ENCODE measurements at places on chromosomes 12 and 14. TPM values are rescaled to one million over a fixed set of nuclear protein-coding genes. Genes with fewer than 3 reads are reported as not detected.

DNA sequence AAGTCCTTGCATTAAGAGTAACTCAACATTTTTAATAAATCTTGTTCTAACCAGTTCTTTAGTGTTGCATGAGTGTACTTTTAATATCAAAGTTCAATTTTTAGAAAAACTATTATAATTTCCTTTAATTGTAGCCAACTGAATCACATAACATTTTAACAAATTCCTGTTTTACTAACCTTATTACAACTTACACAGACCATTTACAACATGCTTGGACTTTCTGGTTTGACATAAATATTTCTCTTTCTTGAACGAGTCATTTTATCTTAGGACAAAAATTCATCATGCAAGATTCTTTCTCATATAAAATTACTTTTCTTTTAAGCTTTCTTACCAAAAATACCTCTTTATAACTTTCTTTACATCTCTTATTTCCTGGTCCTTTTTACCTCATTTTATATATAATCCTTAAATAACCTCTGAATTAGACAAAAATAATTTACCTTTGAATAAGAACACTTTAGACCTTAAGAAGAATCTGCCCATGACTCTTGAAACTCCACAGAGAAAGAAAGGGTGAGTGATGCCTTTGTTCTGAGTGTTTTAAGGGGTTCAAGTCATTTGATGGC is 3.9 kb downstream of the SLCO1A2 start:
- DNase-seq = no peak

GRCh38 chr14:68367536-68367935 is 425.3 kb downstream of the ZFP36L1 start:
- DNase-seq = no peak

DNA sequence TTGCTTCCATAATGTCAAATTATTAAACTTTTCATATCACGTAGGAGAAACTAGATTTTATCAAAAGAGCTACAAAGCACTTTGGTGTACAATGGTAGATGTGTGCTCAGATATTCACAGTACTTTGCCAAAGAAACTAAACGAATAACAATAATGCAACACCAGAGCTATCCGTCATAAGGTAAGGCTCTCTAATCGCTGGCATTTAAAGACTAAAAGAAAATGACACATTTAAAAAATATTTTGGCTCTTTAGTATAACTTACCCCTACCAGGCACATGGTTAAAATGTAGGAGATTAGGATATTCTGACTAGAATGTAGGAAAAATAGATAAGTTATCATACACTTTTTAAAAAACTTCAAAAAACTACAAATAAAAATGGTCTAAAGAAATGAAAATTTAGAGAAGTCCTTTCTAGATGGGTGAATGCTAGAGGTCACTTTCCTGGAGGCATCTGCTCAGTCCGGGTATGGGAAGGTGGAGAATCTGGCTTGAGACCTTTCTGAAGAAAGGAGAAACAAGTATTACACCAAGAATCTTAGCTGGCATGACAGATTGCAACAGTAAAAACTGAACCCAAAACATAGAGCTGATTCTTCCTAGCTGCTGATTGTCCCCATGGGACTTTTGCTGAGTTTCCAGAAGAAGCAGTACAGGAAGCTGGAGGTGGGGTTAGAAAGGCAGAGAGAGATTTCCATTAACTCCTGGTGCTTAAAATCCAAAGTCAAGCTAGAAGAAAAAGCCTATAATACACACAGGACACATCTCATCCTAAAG is 67.9 kb downstream of the FAR2 start:
- no peak for DNase-seq

- DNase-seq = no peak
Observed at GRCh38 chr12:59861635-59862034, 265.8 kb downstream of the SLC16A7 start.

- no peak for DNase-seq
Observed at GRCh38 chr12:14611640-14612203, 44.0 kb upstream of the PLBD1 start.

Gene RALGAPA1
- 26.0 TPM for total RNA-seq

DNA sequence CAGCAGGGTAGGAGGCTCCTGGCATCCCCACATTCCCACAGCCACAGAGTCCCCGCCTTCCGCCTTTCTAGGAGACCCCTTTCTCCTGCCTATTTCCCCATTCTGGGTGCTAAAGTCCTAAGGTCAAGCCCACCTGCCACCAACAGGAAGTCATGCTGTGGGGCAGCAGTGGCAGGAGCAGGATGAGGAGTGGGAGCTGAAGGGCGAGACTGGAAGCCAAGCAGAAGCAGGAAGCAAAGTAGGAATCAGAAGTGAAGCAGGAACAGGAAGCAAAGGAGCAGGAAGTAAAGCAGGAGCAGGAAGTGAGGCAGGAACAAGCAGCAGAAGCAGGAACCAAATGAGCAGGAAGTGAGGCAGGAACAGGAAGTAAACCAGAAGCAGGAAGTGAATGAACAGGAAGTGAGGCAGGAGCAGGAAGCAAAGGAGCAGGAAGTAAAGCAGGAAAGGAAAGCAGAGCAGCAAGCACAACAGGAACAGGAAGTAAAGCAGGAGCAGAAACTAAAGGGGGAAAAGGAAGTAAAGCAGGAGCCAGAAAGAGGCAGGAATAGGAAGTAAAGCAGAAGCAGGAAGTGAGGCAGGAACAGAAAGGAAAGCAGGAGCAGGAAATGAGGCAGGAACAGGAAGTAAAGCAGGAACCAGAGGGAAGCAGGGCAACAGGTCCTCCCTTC is 38.3 kb upstream of the RIMBP2 start:
- no peak for DNase-seq

Gene CEP170B
- 4.9 TPM for total RNA-seq

DNA sequence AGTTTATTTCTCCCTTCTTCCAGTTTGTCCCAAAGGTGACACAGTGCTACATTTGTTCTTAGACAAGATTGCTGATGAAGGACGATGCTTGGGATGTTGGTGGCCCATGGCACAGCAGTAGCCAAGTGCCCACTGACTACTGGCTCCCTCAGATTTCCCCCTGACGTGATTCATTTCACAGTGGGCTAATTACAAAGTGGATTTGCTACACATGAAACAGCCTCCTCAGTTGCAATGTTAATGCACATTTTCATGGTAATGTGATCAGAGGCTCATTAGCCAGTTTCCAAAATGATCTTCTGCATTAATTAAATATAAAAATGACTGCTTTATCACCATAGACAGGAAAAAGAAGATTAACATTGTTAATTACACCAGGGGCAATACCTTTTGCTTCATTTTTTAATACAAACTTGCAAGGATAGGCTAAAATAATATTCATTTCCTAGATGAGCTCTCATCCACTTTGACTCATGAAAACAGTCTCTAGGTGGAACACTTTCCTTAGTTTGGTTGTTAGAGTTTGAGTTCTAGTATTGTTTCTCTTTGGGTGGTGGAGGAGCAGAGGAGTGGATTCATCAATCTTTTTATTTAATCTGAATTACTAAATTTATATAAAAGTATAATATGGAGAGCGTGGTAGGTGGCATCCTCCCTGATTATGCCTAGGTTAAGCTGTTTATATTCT is 250.9 kb downstream of the PDZRN4 start:
- no peak for DNase-seq

- DNase-seq = no peak
Observed at GRCh38 chr12:87661786-87662377, 367.3 kb downstream of the C12orf50 start.

DNA sequence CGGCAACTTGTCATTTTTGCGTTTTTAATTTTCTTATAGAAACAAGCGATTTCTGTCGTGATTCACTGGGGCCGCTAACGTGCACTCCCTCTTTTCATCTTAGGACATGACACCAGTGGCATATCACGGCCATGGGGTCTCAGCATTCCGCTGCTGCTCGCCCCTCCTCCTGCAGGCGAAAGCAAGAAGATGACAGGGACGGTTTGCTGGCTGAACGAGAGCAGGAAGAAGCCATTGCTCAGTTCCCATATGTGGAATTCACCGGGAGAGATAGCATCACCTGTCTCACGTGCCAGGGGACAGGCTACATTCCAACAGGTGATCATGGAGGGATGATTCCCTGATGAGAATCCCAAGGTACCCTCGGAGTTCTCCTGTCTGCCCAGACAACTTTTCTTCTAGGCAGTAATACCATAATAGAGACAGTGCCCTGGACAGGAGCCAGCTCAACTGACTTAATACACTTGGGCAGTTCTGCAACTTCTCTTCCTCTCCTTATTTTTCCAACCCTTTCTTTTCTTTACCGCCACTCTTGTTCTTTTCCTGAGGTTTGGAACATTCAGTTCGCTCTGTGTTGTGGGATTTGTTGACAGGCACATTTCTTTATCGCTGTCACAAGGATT is 821 bp downstream of the TMEM106C start:
- no peak for DNase-seq

GRCh38 chr12:59723520-59723919 is 127.7 kb downstream of the SLC16A7 start:
- DNase-seq = no peak

Gene EML1
- 15.5 TPM for total RNA-seq

DNA sequence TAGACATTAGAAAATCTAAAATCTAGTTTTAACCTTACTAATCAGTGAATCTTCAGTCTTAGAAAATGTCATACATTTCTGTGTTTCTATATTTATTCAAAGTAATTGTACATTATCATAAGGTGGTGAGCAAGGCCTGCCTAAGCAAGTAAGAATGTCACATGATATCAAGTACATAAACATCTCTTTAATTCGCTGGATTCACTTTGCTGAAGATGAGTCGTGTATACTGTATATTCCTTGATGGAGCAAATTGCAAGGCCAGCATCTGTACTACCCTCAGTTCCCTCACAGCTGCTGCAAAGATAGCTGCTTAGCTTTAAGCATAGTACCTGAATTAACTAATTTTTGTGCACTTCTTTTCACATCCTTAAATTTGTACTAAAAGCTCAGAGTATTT is 8.5 kb upstream of the AK7 start:
- no peak for DNase-seq

- no peak for DNase-seq
Observed at GRCh38 chr14:104528496-104528895, 51.1 kb upstream of the C14orf180 start.

GRCh38 chr12:54708826-54709225 is 60.7 kb upstream of the DCD start:
- DNase-seq = no peak

GRCh38 chr14:95204705-95205104 is 47.4 kb upstream of the DICER1 start:
- no peak for DNase-seq

DNA sequence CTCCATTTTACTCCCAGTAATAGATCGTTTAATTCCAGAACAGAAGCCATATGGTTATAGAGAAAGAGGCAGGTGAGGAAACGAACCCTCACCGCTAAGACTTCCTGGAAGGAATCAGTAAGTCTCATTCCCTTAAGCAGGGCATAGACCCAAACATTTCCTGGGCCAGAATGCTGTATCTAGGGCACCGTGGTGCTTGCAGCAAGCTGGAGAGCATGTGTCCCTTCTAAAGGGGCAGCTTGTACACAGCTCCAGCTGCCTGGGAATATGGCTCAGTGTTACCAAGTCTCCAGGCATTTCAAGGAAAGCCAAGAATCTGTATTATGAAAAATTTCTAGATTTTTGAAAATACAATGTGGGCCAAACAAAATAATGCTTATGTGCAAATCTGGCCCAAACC is 73.4 kb downstream of the PPM1H start:
- DNase-seq = no peak

Gene LMO3
- 4.6 TPM for total RNA-seq

DNA sequence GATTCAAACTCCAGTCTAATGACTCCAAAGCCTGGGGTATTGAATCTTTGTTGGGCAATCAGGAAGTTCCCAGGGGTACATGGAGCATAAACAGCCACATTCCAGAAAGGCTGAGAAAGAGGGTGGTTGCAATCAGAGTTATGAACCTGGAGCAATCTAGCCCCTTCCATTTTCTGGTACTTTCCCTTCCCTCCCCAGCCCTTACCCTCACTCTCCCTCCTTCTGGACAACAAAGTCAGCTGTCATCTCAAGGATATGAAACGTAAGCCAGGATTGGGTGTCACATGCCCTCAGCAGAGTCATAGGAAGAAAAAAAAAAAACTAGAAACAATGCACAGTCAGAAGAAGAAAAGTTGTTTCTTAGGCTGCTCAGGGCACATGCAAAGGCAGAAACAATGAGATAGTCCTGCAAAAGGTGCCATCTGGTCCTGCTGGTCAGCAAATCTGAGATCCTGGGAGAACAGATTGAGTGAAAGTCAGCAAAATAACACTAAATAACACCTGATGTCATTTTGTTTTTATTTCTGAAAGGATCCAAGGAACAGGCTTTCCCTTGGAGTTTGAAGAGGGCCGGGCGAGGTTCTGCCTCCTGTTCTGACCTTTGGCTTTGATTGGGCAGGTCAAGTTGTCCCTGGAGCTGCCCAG is 27.1 kb downstream of the TMEM229B start:
- no peak for DNase-seq

Gene TRHDE
- 0.72 TPM for total RNA-seq

GRCh38 chr14:54585214-54585613 is 18.3 kb downstream of the SAMD4A start:
- no peak for DNase-seq

DNA sequence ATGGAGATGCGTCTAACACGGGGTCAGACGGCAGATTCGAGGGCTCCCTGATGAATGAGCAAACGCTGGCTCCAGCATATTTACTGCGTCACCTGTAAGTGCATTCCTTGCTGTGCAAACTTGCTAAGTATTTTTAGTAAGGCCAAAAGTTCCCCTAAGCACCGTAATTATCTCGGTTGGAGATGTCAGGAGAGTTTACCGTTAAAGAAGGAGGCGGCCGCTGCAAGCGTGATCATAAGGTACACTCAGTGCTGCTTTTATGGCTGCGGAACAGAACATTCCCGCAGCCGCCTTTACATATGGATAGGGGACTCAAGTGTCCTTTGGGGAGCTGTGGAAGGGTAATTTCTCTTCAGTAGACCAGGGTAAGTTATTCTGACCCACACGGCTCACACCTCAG is 175.6 kb downstream of the GLT1D1 start:
- DNase-seq = no peak

DNA sequence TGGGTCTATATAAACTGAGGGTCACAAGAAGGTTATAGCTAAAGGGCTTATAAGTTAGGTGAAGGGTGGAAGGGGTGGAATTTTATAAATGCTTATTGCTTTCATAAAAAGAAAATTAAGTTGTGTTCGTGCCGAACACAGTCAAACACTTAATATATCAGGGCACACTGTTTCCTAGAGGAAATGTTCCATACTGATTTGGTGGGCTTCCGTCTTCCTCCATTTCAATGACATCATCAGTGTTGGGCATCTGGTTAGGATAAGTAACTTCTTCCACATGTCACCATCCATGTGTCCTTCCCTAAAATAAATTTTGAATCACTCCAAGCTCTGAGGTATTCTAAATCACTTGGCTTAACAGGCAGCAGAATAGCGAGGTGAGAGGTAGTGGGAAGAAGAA is 466.4 kb downstream of the MED13L start:
- no peak for DNase-seq

- no peak for DNase-seq
Observed at GRCh38 chr14:59018978-59019377, 169.5 kb upstream of the DAAM1 start.
